HAP-1 (cell line): ENCODE measurements at places on chromosomes 5 and 9.

GRCh38 chr9:110707419-110707818 lies 38.8 kb downstream of the MUSK start:
- DNase-seq: no peak

DNA sequence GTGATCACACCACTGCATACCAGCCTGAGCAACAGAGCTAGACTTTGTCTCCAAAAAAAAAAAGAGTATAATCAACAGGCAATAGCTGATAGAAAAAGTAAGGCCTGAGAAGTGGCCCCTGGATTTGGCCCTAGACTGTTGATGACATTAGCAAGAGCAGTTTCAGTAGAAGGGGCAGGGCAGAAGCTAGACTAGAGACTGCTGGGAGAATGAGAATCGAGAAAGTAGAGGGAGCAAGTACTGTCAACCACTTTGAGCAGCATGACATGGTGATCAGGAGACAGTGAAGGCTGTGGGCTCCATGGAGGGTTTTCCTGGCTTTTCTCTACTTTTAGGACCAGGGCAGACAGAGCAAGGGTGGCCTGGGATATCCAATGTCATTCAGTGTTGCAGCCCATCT lies 34.9 kb upstream of the B4GALT1 start:
- no peak for DNase-seq

GRCh38 chr9:132201780-132202703 lies 40.2 kb downstream of the NTNG2 start:
- DNase-seq: no peak

GRCh38 chr5:126615286-126615685 lies 14.5 kb downstream of the PHAX start:
- DNase-seq: no peak

- DNase-seq: no peak
Measured at GRCh38 chr5:173697931-173698579, 81.6 kb upstream of the BOD1 start.

DNA sequence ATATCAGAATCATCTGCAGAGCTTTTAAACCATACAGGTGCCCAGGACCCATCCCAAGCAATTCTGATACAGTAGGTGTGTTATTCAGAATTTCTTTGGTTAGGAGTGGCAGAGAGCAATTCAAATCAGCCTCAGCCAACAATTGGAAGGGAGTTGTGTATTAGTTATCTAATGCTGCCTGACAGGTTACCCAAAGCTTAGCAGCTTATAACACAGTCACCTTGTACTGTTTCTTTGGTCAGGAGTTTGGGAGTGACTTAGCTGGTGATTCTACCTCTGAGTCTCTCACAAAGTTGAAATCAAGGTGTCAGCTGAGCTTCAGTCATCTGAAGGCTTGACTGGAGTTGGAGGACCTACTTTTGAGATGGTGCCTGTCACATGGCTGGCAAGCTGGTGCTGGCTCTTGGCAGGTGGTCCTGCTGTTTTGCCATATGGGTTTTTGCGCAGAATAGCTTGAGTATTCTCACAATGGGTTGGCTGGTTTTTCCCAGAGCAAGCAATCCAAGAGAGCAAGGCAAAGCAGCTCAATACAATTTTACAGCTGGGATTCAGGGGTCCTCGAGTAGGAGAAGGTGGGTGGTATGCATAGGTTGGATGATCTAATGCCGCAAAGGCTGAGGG lies 18.7 kb upstream of the CARNMT1 start:
- no peak for DNase-seq

DNA sequence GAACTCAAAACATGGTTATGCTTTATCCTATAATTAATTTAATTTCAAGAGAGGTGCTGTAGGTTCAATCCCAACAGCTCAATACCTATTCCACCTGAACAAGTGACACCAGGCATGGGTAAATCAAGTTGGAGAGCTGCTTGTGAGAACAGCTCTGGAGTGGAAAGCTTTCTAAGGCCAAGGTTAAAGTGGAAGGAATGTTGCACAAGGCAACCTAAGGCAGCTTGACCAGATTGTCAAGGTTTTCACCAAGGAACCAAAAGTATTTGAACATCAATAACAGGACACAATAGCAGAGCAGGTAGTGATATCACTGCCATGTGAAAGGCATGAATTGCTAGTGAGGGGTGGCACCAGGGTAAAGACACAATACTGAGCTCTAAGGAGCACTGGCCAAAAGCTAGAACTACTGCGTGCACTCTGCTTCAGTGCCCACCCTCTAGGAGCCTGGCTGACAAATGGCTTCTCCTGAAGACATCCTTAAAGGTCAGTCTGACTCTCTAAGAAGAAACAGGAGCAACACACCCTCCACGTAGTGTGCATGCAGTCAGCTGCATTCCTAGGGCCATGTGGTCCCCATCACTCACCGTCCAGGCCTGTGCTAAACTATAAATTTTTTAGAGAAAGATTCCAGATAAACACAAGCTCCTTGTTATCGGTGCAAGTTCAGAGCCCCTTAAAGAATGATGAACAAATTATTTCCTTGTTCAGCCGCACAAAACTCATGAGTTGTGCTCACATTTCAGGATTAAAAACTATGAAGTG lies 677.7 kb upstream of the KLF4 start:
- DNase-seq: no peak

- DNase-seq: no peak
Measured at GRCh38 chr9:136858844-136859757, 7.0 kb downstream of the MAMDC4 start.

GRCh38 chr9:130640681-130641080 lies 23.7 kb upstream of the PRDM12 start:
- no peak for DNase-seq

DNA sequence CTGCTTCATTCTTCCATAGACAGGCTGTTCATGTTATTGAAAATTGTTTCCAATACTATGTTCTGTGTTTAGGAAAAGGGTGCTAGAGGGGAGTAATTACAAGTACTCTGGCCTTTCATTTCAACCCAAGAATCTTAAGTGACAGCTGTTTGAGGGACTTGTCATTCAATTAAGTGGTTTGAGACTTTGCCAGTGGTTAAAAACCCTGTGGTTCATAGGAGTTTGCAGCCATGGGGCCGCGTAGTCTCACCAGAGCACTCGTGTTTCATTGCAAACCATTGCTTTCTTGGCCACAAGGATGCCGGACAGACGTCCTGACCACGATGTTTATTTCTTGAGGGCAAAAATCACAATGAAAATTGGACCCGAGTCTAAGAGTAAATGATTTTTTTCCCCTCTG lies 248.8 kb downstream of the NNT start:
- no peak for DNase-seq

- peak; percentile 34 for DNase-seq
Measured at GRCh38 chr5:32707418-32707997, 3.6 kb upstream of the NPR3 start.

- peak; percentile 74 for DNase-seq
Measured at GRCh38 chr5:78899922-78900362, 85.2 kb downstream of the ARSB start.

DNA sequence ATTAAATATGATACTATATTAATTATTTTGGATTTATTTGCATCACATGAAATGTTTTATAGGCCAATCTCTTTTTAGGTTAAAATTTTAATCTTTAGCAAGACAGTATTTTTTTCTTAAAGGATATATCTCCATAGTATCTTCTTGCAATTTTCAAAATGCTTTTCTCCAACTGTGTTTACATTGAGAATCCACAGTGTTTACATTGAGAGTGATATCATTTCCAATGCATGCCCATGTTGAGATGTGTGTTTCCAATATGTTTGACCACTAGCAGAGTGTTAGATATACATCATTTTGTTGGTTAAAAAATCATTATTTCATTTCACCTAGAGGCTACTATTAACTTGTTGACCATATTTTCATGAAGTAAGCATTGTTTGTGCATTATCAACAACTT lies 17.3 kb downstream of the VCAN start:
- DNase-seq: no peak

DNA sequence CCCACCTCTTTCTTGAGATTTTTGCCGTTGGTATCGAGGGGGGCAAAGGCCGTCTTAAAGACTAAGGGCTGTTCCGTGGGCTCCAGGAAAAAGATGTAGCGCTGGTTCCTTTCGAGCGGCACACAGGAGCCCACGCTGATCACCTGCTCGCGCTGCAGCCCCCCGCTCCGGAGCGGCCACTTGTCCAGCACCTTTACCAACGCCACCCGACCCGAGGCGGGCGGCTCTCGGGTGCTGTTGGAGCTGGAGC lies 781 bp downstream of the NRG2 start:
- DNase-seq: no peak

- DNase-seq: no peak
Measured at GRCh38 chr5:173873306-173873922, 14.7 kb upstream of the CPEB4 start.

DNA sequence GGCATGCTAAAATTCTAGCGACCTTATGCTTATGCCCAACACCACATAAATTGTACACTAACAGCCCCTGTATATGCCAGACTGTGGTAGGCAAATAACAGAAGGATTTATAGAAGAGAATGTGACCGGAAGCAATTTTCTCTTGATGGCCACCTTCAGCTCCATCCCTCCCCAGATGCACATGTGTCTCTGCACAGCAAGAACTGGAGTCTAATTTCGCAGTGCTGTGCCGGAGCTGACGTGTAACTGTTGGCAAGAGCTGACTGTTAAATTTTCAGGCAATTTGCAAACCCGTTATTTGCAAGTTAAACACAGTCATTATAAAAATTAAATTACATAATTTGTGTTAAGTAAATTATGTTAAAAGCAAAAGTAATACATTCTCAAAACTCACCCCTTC lies 48.4 kb downstream of the PCA3 start:
- DNase-seq: no peak

GRCh38 chr5:14644623-14645237 lies 19.8 kb upstream of the OTULIN start:
- no peak for DNase-seq

GRCh38 chr9:83451308-83451707 lies 86.9 kb downstream of the FRMD3 start:
- no peak for DNase-seq

DNA sequence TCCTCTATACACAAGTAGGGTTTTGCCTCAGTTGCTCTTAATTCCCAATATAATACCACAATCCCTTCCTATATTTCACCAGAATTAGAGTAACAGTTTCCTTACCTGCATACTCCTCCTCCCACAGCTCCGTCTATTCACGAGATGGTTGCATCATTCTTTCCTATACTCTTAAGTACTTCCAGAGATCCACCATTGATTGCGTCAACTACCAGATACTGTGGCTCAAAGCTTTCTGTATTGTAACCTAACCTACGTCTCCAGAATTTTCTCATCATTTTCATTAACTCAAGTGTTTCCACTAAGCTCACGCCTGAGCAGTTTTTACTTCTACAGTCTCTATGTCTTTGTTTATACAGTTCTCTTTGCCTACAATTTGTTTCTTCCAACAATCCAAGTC lies 31.2 kb upstream of the MINAR2 start:
- DNase-seq: no peak

DNA sequence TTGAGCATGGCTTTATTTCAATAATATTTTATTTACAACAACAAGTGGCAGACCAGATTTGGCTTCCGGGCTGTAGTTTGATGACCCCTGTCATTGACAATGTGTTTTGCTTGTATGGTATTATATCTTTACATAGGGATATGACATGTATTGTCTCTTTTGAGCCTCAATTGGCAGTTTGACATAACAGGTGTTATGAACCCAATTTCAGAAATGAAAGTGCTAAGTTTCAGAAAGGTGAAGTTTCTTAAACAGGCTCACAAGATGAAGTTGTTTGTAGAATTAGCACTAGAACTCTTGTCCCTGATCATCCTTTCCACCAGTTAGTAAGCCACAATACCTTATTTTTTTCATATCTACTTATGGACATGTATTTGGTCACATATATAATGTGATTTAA lies 303.0 kb upstream of the GRIA1 start:
- DNase-seq: no peak

GRCh38 chr5:51091816-51092215 lies 291.4 kb upstream of the ISL1 start:
- no peak for DNase-seq

DNA sequence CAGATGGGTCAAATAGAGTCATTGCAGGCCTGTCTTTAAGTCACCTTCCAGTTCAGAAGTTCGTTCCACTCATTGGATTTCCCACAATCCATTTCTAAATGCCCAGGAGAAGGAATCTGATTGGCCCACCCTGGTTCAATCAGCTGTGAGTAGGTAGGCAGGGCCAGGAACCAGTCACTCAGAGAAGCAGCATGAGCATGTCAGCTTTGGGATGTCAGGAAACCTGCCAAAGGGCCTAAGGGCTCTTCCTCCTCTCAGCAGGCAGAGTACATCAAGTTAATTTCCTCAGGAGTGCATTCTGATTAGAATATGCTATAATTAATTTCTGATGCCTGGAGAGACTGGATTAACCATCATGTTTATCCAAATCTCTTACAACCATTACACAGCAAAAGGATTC lies 412.9 kb upstream of the CCNH start:
- no peak for DNase-seq

GRCh38 chr5:139215107-139215975 lies 17.2 kb upstream of the SIL1 start:
- DNase-seq: peak; percentile 40

GRCh38 chr5:84384604-84385575 lies at the start of gene EDIL3:
Gene EDIL3 (minus strand): TSS chr5:84384880. CDS start chr5:84384374, 506 bp downstream.
- DNase-seq: peak; percentile 38

GRCh38 chr9:117992006-117992405 lies 287.8 kb downstream of the TLR4 start:
- no peak for DNase-seq

DNA sequence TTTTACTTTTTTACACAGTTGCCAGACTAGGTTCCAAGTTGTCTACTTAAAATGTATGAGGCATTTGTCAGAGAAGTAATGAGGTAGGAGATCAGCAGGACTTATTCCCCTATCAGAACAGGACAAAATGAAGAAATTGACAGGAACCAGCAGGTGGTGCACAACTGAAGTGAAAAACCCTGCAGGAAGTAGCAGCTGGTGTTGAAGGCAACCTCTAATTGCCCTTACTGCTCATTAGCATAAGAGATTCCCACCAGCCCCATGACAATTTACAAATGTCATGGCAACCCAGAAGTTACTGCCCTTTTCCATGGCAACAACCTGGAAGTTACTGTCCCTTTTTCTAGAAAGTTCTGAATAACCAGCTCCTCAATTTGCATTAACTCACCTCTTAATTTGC lies 5.4 kb downstream of the PCDHB15 start:
- DNase-seq: no peak

- DNase-seq: peak; percentile 73
Measured at GRCh38 chr5:172806897-172807672, 27.0 kb upstream of the ERGIC1 start.

- DNase-seq: no peak
Measured at GRCh38 chr9:96139592-96140295, 162.2 kb downstream of the HSD17B3 start.

DNA sequence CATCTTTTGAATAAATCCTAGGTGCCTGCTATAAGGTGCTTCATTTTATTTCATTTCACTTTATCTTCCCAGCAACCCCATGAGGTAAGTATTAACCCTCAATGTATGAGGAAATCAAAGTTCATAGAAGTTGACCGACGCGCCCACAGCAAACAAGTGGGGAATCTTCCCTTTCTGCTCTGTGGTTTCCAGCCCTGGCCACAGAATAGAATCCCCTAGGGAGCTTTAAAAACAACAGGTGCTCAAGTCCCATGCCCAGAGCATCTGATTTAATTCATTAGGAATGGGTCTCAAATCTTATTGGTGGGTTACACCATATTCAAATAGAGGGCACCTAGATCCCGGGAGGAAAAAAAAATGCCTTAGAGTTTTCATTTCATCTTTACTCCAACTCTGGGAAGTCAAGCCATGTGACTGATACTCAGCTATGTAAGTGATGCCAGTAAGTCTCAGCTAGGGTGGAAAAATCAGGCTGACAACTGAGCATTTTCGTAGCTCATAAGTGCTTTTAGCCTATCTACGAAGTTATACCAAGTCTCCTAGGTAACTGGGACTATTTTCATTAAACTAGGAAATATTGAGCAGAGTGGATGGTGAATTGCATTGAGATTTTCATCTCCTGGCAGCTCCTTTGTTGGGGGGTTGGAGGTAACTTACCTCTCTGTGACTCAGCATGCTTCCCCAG lies 353.4 kb upstream of the SLC30A5 start:
- DNase-seq: no peak
